ENCODE measurements at places on chromosomes 1 and 21.

- peak; percentile 76 for DNase-seq
These were observed 511 bp downstream of the DNTTIP2 start for GRCh38 chr1:93878501-93878888.

DNA sequence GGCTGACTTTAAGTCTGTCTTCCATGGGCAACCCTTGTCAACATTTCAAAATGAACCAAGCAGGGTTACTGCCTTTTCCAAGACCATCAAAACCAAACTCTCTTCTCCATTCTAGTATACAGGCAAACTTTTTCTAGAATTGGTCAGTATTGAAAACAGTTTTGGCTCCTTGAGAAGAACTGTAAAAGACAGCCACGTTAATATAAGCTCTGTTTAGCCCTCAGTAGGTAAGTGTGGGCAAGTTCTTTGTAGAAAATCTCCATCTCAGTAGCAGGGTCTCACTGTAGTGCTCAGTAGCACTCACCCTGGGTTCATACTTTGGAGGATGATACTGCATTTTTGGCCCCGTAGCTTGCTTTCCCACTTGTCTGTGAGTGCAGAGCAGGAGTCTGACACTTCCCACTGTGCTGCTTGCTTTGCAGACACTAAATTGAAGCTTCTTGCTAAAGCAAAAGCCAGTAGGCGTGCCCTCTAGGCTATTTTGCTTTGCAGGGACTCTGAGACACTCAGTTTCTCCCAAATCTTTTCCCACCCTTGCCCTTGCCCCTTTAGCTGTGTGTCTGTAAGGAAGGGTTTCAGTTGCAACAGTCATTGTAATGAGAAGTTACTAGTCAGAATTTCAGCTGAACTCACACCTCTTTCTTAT lies 34.3 kb upstream of the CACYBP start:
- DNase-seq = no peak

GRCh38 chr1:226736001-226736907 lies 2.8 kb downstream of the ITPKB start:
- DNase-seq = no peak

DNA sequence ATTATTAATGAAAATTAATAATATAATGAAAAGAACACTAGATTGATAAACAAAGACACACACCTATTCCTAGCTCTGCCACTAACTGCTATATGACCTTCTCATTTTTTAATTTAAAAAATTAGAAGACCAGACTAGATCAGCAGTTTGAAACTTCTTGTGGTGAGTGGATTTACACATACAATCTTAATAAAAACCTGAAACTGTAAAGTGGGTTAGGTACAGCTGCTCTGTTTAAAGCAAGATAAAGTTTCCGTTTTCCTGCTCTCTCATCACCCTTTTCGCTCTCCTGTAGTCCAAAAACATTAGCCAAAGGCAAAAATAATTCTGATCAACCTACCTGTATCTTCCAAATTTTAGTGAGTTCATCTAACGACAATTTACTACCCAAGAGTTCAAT lies 58.6 kb downstream of the USP24 start:
- no peak for DNase-seq

- no peak for DNase-seq
These were observed 3.6 kb upstream of the RD3 start for GRCh38 chr1:211495584-211495983.

DNA sequence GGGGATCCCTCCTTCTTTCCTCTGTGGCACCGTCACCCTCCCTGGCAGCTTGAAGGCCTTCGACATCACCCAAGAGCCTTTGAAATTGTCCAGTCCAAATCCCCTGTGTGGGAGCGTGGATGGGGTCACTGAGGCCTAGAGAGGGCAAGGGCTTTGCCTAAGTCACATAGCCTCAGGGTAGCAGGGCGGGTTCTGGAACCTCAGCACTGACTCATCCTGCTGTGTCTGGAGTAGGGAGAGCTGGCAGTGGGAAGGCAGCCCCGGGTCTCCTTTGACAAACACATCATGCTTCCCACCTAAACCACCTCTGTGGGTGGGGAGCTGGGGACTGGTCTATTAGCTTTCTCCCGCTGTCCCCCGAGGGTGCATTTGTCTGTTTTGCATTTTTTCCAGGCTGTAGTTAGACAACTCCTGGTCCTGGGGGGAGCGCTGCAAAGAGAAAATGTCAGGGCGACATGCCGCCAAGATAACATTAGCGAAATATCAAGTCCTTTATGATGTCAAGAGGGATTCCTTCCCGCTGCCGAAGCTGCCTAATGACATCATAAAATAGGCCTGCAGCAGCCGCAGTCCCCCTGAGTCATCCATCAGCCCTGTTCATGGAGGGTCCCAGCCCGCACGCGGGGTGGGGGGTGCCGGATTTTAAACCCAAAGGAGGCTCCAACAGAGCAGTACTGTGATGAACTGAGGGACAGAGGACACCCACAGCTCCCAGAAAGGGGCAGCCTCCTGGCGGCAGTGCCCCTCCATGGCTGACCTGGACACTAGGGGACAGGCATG lies 77.0 kb upstream of the POU3F1 start:
- DNase-seq = no peak

GRCh38 chr1:24286246-24287010 lies 32.7 kb upstream of the GRHL3 start:
- DNase-seq = no peak

DNA sequence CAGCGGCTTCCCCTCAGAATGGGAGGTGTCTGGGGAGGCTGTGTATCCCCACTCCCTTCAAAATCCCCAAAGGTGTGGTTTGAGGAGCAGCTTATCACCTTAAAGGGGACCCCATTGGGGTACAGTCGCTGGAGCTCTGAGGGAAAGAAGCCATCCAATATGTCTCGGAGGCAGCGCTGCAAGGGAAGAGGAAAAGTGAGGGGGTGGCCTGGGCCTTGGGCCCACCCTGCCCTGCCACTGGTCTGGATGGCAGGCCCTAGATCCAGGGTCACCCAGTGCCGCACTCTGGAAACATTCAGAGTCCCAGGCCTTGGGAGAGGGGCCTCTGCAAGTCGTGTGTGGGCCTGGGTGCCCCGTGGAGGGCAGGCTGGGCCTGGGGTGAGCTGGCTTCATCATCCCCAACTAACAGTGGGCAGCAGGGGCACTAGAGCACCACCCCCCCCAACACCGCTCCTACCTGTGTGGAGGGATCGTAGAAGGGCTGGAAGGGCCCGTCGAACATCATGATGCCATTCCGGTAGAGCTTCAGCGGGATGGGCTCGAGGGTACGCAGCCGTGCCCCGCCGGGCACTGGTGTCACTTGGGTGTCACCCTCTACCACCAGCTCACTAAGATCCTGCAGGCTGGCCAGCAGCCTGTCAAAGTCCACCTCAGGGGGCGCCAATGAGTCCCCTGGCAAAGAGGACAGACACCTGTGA lies 5.6 kb downstream of the SH3BGRL3 start:
- no peak for DNase-seq

DNA sequence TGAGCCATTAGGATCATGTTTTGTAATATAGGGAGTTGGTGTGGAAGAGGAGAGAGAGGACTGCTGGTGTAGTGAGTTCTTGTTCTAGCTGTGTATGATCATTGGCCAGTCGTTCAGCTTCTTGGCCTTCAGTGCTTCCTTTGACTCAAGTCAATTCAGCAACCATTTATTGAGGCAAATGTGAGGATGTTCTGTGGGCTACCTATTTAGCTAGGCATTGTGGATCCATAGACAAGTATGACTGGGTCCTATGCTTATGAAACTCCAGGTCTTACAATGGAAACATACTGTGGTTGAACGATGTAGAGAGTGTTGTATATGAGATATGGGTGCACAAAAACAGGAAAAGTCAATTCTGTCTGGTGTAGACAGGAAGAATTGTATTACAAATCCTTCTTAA lies 41.7 kb downstream of the NFIA start:
- no peak for DNase-seq

DNA sequence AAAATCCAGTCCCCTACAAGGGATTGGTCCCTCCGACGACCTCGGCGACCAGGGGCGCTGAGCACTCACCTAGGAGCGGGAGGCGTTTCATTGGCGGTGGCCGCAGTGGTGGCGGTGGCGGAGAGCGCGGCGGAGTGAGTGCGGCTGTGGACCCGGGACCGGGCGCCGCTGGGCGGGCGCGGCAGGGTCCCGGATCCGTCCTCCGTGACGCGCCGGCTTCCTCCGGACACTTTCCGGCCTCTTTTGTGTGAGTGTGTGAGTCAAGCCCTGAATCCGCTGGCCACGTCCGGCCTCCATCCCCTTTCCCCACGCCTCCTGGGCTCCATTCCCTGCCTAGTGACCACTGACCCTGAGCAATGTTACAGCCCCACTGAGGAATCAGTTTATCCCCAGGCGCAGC lies at the start of gene ADGRL4:
TSS of gene ADGRL4 (minus strand) at position 167 of the 400 bp plus-strand sequence. CDS start at position 91, 76 bp downstream.
- DNase-seq = no peak

- peak; percentile 58 for DNase-seq
These were observed 832 bp downstream of the CCSAP start for GRCh38 chr1:229341774-229342655.

DNA sequence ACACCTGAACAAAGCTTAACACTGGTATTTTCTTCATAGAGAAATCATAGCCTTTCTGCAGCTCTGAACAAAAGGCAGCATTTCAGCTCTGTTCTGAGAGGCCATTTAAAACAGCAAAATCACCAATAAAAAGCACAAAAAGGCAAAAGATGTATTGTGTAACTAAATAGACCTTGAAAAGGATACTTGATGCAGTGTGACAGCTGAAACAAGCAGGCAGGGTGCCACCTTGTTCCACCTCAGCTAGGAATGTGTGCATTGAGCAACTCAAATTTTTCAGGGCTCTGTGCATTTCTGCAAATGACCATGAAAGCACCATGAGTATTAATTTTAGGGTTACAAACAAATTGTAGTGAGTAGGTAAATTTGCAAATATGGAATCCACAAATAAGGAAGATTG lies 65.8 kb downstream of the RHOU start:
- no peak for DNase-seq

- no peak for DNase-seq
These were observed 6.8 kb downstream of the ODF2L start for GRCh38 chr1:86389307-86389706.

DNA sequence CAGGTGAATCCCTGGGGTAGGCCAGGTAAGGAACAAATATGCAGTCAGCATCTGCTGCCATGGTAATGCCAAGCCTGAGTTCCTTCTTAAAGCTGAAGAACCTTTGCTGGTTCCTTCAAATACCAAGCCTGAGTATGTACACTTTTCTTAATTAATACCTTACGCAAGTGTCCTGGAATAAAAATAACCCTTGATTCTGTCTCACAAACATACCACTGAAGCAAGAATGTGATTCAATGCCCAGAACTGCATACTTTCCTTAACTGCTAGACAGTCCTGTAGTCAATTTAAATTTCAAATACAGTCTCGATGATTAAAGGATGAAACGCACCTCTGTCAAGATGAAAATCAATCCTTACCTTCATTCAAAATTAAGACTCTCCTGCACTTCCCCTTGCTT lies 634.0 kb upstream of the CHRM3 start:
- no peak for DNase-seq

GRCh38 chr1:29948581-29948980 lies 712.3 kb downstream of the PTPRU start:
- no peak for DNase-seq

- DNase-seq = no peak
These were observed 75.0 kb upstream of the DPT start for GRCh38 chr1:168803806-168804510.

GRCh38 chr1:160284220-160284781 lies 632 bp downstream of the PEX19 start:
- no peak for DNase-seq

- no peak for DNase-seq
These were observed 1.4 kb downstream of the B3GALNT2 start for GRCh38 chr1:235502601-235503402.

DNA sequence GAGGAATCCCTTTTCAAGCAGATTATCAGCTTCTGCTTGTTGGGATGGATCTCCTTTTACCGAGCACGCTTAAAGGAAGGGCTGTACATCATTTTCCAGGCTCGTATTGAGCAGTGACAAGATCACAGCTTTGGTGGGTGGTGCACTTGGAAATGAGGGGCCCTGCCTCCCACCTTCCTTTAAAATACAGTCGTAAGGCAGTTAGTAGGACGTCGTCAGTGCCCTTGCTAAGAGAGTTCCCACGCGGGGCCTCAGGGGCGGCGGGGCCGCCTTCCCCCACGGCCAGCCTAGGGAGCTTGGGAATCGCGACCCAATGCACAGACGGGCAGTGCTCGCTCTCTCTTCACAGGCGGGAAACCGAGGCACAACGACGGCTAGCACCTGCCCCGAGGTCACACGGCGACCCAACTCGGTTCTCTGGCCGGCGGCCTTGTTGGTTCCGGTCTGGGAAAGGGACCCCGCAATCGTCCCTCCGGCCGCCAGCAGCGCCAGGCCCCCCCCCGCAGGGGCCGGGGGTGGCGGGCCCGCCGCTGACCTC lies 58.6 kb downstream of the H3-3A start:
- DNase-seq = no peak

GRCh38 chr1:52238474-52238873 lies 96.6 kb downstream of the ZFYVE9 start:
- DNase-seq = no peak

DNA sequence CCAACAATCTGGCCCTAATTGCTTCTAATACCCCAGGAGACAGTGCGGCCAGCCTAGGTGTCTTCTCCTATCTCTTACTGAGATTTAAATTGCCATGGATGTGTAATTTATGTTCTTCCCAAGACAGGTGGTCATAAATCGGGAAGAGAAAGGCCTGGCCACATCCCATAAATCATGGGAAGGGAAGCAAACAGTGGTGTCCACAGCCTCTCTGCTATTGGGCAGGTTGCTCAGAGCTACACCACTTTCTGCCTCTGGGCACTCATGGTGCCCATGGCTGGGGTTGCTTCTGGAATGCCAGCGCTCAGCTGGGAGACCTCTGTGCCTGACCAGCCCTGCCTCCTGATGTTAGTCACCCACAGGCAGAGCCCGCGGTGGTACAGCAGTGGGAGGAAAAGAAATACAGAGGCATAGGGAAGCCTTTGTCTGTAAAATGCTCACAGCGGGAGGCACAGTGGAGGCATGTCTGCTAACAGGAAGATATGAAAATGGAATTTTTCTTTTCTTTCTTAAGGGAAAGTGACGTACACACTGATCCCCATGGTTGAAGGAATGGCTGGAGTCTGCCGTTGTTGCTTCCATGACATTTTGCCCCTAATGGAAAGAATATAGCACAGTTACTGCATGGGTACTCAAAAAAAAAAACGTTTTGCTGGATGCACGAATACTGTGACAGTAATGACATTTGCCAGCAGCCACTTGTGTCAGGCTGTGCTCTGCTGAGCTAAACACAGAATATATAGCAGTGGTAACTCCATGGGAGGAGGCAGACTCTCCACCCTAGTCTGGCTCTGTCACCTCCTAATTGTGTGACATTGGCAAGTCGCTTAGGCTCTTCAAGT lies 21.9 kb downstream of the MTARC1 start:
- no peak for DNase-seq

GRCh38 chr1:183769956-183770815 lies 34.7 kb upstream of the RGL1 start:
- no peak for DNase-seq
